ENCODE measurements at places on chromosomes 7 and 10. TPM values are rescaled to one million over a fixed set of nuclear protein-coding genes. Genes with fewer than 3 reads are reported as not detected.

- peak within 1 kb of the TSS; percentile 93 for H3K4me3 ChIP-seq
- H3K4me1 ChIP-seq: peaks cover 19% of the 10 kb centered on the region
- H3K27me3 ChIP-seq: no peaks in the 10 kb centered on the region
- H3K27ac ChIP-seq: peak within 1 kb of the TSS; percentile 95
- DNase-seq: no peak
- H3K36me3 ChIP-seq: no peaks in the 10 kb centered on the region
Observed at GRCh38 chr7:155003092-155003375, at the start of gene PAXIP1. TSS of gene PAXIP1 (minus strand) at chr7:155003124. CDS start at chr7:155002929, 195 bp downstream.

GRCh38 chr7:1226186-1226901, 6.3 kb upstream of the UNCX start:
- peak overlapping the region; percentile 57 for H3K27ac ChIP-seq
- no peak overlapping the region for H3K4me3 ChIP-seq
- H3K4me1 ChIP-seq: peaks cover 19% of the 10 kb centered on the region
- peaks cover 69% of the 10 kb centered on the region for H3K27me3 ChIP-seq

GRCh38 chr10:124624466-124624865, 119.7 kb downstream of the FAM53B start:
- H3K4me1 ChIP-seq: peaks cover 49% of the 10 kb centered on the region
- no peaks in the 10 kb centered on the region for H3K36me3 ChIP-seq
- H3K27me3 ChIP-seq: no peaks in the 10 kb centered on the region
- H3K4me3 ChIP-seq: no peak overlapping the region

GRCh38 chr7:137395420-137395819, 51.9 kb upstream of the PTN start:
- peak overlapping the region; percentile 23 for H3K4me3 ChIP-seq
- DNase-seq: no peak
- no peak overlapping the region for H3K27ac ChIP-seq

HOXA11 gene
- not detected for polyA plus RNA-seq

- no peaks in the 10 kb centered on the region for H3K4me1 ChIP-seq
- no peak for DNase-seq
- H3K27me3 ChIP-seq: no peaks in the 10 kb centered on the region
Observed at GRCh38 chr7:117427258-117427701, at the start of gene ASZ1. TSS of gene ASZ1 (minus strand) at chr7:117427493. CDS start at chr7:117427460, 33 bp downstream.

DNA sequence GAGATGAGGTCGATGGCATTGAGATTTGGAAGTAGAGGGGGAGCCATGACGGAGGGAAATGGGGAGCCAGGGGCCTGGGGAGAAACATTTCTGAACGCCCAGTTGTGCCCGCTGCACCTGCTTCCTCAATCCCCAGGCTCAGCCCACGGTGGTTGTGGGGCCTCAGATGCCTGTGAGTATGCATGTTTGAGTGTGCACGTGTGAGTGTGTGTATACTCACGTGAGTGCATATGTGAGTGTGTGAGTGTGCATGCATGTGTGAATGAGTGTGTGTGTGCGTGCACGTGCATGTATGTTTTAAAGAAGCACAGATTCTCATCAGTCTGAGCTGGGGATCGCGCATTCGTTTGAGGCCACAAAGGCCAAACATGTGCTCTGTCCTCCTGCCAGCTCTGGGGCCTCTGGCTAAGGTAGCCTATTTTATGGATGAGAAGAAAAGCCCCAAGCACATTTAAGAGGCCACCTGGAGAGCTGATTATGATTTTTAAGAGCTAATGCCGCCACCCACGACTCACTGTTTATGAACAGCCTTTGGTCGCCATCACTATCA, 154.8 kb downstream of the ARHGAP12 start:
- H3K36me3 ChIP-seq: no peaks in the 10 kb centered on the region
- no peaks in the 10 kb centered on the region for H3K4me1 ChIP-seq
- H3K27ac ChIP-seq: no peak overlapping the region
- DNase-seq: no peak

DNA sequence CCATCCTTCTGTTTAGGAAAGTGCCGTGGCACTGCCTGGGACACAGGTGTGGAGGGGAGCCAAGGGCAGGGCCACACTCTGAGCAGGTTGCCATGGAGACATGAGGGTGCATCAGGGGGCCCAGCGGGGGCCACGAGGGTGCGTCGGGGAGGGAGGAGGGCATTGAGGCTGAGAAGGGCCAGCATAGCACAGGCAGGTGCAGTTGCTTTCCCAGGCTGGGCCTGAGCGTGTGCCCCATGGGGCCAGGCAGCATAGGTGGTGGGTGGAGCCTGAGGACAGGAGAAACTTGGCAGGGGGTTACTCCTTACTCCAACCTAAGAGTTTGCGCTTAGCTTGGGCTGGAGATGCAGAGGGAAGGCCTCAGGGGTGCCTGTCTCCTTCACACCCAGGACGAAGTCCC, 15.2 kb downstream of the YKT6 start:
- H3K4me1 ChIP-seq: no peaks in the 10 kb centered on the region
- no peak for DNase-seq
- H3K4me3 ChIP-seq: no peak overlapping the region
- no peaks in the 10 kb centered on the region for H3K27me3 ChIP-seq
- peak overlapping the region; percentile 63 for H3K27ac ChIP-seq
- peaks cover 28% of the 10 kb centered on the region for H3K36me3 ChIP-seq

DNA sequence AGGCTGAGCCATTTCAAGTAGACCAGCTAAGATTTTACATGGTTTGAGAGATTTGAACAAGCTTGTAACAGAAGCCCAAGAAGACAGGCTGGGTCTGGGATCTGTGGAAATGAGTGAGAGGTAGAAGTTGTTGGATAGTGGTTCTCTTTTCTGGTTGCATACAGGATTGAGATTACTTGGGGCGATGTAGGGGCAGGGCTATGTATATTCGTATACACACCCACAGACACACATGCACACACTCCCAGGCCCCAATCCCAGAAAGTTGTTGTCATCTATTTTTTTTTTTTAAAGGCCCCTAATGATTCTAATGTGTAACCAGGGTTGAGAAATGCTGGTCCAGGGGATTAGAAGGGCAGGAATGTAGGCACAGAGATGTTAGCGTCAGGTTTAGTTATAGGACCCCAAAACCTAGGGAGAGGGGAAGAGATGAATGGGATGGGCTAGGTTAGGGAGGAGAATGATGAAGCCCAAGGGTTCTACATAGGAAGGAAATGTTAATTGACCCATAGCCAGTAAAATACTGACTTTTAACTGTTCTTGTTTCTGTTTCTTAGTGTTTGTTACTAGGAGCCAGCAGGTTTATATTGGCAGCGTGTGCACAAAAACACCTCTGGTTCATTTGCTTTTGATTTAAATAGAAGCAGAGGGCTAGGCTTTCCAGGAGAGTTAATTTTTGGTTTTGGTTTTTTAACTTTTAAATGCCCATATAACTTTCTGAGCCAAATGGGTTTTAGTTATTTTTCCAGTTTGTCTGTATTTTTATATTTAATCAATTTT, 7.8 kb downstream of the TAX1BP1 start:
- peaks cover 52% of the 10 kb centered on the region for H3K36me3 ChIP-seq
- H3K4me3 ChIP-seq: no peak overlapping the region
- H3K27me3 ChIP-seq: no peaks in the 10 kb centered on the region
- H3K27ac ChIP-seq: peak overlapping the region; percentile 29
- H3K4me1 ChIP-seq: peaks cover 46% of the 10 kb centered on the region

- no peak for DNase-seq
- no peaks in the 10 kb centered on the region for H3K4me1 ChIP-seq
- H3K27me3 ChIP-seq: peaks cover 2% of the 10 kb centered on the region
- peaks cover 2% of the 10 kb centered on the region for H3K36me3 ChIP-seq
- H3K27ac ChIP-seq: no peak overlapping the region
- H3K4me3 ChIP-seq: no peak overlapping the region
Observed at GRCh38 chr10:89888321-89889070, 187.1 kb downstream of the KIF20B start.

Measured in naive thymus-derived CD8-positive, alpha-beta T cell (primary cell).